ENCODE measurements at places on chromosomes 16 and 17. TPM values are rescaled to one million over a fixed set of nuclear protein-coding genes. Genes with fewer than 3 reads are reported as not detected.

Gene KRT33A
- total RNA-seq, result not detected

Gene ZNF18
- 4.5 TPM for total RNA-seq

Gene MRPS23
- 160 TPM for total RNA-seq

Gene TMEM98
- 44.8 TPM for total RNA-seq

Gene GDPD3
- 1.4 TPM for total RNA-seq

Gene ZFHX3
- 7.2 TPM for total RNA-seq

Gene IQCK
- 8.3 TPM for total RNA-seq

Gene SLC6A2
- not detected for total RNA-seq

Gene WFDC1
- total RNA-seq, result not detected

Measured in A549 treated with RU486 at 1 μM for 4 hours (cell line).